Left hindlimb (tissue), 1 donor: ENCODE measurements at places on chromosomes 11 and 22.
A peak's percentile ranks its signal among the peaks of the same experiment; 100 is the strongest.

- DNase-seq, result no peak
These were observed 203.8 kb downstream of the CASP12 start for GRCh38 chr11:104694259-104695064.

GRCh38 chr11:28735511-28735910 lies 627.3 kb downstream of the METTL15 start:
- no peak for DNase-seq

DNA sequence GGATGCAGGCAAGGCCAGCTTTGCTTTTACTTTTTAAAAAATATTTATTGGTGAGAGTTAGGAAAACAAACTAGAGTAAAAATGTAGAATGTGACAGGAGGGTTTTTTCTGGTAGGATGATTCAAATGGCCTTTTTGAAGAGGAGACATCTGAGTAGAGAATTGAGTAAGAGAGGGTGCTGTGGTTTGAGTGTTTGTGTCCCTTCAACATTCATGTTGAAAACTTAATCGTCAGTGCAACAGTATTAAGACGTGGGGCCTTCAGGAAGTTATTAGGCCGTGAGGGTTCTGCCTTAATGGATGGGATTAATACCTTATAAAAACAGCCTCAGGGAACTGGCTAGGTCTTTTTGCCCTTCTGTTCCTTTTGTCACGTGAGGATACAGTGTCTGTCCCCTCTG lies 288.8 kb upstream of the C11orf87 start:
- no peak for DNase-seq

- DNase-seq, result no peak
These were observed 20.5 kb downstream of the TBRG1 start for GRCh38 chr11:124643042-124643604.

DNA sequence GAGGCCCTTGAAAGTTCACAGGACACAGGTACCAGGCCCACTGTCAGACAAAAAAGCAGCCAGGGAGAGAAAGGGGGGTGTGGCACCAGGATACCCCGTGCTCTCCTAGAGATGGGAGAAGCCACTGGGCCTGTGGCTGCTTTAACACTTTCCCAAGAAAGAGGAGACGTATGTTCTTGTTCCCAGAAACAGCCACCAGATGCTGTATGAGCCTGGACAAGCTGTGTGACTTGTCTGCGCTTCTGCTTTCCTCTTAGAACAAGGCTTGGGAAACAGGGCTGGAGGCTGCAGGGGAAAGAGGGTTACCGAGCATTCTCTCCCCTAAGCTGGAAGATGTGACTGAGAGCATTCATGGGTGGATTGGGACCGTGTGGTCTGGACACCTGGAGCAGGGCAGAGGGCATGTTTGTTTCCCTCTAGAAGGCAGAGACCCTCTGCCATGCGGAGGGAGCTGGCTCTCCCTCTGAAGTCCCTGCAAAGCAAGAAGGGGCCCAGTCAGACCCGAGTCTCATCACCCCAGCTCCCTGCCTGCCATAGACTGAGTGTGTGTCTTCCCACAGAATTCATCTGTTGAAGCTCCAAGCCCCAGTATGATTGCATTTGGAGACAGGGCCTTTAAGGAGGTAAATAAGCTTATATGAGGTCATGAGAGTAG lies 74.1 kb downstream of the TRIM29 start:
- DNase-seq, result no peak

DNA sequence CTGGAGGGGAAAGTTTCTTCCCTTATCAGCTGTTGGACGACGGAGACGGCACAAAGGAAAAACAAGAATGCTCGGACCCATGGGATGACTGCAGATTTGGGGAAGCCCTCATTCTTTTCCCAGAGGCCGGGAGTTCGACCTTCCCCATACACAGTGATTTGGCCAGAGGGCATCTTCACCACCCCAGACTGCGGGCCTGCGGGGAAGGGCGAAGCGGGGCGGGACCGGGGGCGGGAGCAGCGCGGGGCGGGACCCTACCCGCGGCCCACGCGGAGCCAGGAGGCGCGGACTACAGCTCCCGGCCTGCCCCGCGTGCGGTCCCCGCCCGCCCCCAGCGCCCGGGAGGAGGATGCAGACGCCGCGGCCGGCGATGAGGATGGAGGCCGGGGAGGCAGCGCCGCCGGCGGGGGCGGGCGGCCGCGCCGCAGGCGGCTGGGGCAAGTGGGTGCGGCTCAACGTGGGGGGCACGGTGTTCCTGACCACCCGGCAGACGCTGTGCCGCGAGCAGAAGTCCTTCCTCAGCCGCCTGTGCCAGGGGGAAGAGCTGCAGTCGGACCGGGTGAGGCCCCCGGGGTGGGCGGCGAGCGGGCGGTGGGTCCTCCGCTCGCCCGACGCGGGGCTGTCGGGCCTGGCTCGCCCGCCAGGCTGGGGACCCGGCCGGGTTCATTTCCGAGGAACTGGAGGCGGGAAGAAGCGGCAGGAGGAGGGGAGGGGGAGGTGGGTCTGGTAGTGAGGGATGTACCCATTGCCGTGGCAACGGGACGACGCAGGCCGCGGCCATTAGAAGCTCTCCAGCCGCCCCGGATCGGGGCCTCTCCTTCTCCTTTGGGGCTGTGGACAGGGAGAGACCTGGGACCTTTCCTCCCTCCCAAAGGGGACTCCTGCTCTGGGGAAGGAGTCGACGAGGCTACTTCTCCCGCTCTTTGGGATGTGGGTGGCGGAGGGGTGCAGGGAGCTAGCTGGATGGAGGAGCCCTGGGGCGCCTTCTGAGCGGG lies at the start of gene KCTD17:
Gene KCTD17, plus strand, starts transcription at position 352 of the 995 bp plus-strand sequence. Its CDS starts 19 bp downstream, at position 371.
- peak; percentile 82 for DNase-seq

- no peak for DNase-seq
These were observed at the start of gene CEND1 for GRCh38 chr11:789943-790342. Gene CEND1, minus strand, starts transcription at chr11:790090. Its CDS starts 1,514 bp downstream, at chr11:788576.

- DNase-seq, result no peak
These were observed 52.8 kb upstream of the RRAS2 start for GRCh38 chr11:14411818-14412217.

DNA sequence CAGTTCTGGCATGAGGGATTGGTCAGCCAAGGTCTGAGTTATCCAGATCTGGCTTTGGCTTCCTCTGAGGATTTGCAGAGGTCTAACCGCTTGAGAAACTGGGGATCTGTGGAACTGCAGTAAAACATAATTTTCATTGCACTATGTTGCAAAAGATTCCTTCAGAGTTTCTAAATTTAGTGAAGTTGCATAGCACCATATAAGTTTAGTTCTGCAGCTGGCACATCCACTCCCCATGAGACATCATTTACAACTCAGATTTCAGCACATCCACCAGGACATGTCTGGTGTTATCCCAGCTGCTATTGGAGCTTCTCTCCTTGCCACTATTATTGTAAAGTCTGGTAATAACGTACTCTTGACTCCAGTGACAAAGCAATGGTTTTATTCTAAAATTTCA lies 181.5 kb downstream of the CWF19L2 start:
- no peak for DNase-seq

GRCh38 chr22:19046719-19047609 lies 75.2 kb downstream of the DGCR2 start:
- peak; percentile 12 for DNase-seq

DNA sequence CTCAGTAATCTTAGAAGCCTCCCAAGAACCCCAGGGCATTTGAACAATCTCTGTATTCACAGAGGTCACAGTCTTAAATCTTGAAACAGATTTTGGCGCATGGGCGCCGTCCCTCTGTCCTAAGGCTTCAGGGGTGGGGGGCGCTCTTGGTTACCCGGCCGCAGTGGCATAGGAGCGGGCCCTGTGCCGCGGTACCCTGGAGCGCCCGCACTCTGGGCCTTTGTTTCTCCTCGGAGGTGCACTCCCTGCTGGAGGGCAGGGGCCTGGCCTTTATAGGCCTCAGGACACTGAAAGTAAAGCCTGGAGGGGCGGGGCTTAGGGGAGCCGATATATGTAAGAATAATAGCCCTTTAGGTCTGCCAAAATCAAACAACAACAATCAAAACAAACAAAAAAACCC lies 197.3 kb upstream of the FOLH1 start:
- peak; percentile 11 for DNase-seq

DNA sequence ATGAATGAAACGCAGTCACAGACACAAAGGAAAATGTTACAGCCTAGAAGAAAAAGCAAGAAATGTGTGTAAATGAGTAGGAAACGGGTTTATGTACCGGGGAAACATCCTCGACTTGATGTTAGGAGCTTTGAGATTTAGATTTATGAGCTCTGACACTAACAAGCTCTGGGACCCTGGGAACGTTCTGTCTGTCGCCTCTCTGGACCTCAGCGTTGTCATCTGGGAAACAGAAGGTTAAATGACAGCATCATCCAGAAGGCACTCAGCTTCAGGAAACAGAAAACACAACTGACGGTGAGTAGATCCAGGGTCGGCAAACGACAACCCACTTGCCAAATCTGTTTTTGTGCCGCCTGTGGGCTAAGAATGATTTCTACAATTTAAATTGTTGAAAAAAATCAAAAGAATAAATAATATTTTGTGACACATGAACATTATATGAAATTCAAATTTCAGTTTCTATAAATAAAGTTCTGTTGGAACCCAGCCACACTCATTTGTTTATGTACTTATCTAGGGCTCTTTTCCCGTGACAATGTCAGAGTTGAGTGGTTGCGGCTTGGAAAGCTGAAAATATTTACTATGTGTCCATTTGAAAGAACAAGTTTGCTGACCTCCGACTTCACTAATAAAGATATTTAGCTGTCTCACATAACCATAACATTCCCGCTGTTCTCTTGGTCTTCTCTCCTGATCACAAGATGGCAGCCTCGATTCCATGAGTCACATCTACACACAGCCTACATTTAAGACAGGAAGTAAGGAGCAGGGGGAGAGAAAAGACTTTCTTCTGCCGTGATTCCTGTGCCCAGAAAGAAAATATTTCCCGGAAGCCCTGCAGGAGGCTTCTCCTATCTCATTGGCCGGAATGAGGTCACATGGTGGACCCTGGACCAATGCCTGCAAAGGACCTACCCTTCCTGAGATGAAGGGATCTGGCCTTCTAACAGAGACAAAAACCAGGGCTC lies 47.1 kb upstream of the SYT13 start:
- DNase-seq, result no peak

GRCh38 chr11:39690856-39691255 lies 1768.6 kb downstream of the LRRC4C start:
- no peak for DNase-seq

DNA sequence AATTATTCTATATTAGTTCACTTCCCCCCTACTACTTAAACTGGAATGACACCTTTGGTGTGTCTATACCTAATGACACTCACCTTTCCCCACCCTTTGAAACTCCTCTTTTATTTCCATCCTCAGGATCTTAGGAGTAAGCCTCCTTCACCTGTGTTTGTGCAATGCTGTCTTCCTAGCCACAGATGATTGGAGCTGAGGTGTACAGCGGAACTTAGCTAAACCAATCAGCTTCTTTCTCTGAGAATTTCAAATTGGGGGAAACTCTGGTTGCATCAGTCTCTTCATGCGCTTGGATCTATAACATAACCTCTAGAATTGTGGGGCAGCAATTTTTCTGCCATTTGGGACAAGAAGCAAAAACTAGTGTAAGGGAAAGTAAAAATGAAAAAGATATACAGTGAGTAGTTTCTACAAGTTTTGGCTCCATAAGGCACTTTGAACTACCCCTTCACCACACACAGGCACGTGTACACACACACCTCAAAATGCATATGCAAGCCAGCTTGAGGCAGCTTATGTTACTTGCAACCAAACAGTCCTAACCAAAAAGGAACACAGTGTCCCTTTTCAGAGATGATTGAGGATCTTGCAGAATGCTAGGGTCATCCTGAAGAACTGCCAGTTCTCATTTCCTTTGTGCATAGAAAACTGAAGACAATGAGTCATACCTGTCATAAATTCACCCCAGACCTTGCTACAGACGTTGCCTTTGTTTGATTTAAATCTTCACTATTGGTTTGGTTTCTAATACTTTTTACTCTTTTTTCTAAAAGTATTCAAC lies 36.0 kb upstream of the LDLRAD3 start:
- no peak for DNase-seq

DNA sequence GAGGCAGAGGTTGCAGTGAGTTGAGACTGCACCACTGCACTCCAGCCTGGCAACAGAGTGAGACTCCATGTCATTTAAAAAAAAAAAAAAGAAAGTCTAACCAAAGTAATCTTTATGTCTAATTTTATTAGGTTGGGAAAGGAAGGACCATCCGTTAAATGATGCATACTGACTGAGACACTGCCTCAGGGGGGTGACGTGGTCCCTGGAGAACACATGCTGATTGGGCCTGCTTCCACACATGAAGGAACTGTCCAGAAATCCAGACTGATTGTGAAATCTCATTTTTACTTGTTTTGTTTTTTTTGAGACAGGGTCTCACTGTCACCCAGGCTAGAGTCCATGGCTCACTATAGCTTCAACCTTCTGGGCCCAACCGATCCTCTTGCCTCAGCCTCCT lies 5.5 kb downstream of the SF3A1 start:
- no peak for DNase-seq

- DNase-seq, result no peak
These were observed 6.1 kb downstream of the MPEG1 start for GRCh38 chr11:59206635-59207034.

- DNase-seq, result peak; percentile 92
These were observed 10.0 kb downstream of the PRR33 start for GRCh38 chr11:1881442-1882264.

GRCh38 chr22:22465782-22466181 lies 42.8 kb downstream of the ZNF280B start:
- DNase-seq, result no peak

GRCh38 chr11:85989746-85990145 lies 79.1 kb downstream of the PICALM start:
- no peak for DNase-seq

DNA sequence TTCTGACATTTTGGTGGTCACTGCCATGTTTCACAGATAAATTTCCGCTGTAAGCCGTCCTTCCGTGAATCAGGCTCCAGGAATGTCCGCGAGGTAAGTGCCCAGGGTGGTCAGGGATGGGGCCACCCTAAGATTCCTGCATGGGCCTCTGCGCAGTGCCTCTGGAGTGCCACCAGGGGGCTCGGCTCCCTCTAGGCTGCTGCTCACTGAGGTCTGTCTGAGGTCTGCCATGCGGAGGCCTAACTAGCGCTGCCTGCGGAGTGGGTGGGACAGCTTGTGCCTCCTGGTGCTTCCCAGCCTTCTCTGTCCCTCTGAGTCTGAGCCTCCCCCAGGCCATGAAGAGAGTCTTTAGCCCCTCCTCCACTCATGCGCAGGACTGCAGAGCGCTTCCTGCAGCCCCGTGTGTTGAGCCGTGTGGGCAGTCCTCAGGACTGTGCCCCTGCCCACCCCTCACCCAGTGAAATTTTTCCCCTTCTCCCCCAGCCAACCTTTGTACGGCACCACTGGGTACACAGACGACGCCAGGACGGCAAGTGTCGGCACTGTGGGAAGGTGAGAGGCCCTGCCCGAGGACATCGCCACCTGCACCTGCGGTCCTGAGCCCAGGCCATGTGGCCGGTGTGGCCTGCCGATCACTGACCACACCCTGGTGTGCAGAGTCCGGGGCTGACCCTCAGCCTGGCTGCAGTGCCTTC lies 11.9 kb upstream of the MDK start:
- DNase-seq, result no peak

- DNase-seq, result no peak
These were observed 620 bp downstream of the OR4C16 start for GRCh38 chr11:55572548-55572947.

- no peak for DNase-seq
These were observed 5.1 kb downstream of the ZPR1 start for GRCh38 chr11:116782728-116783127.
